ENCODE measurements at places on chromosomes 11 and 22.

DNA sequence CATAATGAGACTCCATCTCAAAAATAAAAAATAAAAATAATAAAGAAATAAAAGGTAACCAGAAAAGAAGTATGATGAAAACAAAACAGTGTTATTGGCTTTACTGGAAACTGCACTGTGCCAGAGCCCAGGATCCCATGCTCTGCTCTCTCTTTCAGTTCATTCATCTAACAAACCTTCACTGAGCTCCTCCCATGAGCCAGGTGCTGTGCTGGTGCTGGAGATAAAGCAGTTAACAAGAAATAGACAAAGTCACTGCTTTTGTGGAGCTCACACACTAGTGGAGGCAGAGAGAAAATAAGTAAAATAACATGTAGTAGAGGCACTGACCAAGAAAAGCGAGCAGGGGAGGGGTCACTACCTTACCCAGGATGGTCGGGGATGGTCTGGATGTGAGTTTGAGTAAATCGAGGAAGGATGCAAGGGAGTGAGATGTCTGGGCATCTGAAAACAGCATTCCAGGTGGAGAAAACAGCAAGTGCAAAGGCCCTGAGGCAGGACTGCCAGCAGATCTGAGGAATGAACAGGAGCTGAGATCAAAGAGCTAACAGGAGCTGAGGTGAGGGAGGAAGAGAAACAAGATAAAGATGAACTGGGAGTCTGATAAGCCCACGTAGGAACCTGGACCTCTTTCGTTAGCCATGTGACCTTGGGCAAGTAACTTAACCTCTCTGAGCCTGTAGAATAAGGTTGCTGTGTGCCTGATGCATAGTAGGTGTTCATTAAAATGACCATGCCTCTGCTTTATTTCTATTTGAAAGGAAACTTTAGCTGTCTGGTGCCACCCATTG is 31.3 kb upstream of the CD82 start:
- DNase-seq: no peak

DNA sequence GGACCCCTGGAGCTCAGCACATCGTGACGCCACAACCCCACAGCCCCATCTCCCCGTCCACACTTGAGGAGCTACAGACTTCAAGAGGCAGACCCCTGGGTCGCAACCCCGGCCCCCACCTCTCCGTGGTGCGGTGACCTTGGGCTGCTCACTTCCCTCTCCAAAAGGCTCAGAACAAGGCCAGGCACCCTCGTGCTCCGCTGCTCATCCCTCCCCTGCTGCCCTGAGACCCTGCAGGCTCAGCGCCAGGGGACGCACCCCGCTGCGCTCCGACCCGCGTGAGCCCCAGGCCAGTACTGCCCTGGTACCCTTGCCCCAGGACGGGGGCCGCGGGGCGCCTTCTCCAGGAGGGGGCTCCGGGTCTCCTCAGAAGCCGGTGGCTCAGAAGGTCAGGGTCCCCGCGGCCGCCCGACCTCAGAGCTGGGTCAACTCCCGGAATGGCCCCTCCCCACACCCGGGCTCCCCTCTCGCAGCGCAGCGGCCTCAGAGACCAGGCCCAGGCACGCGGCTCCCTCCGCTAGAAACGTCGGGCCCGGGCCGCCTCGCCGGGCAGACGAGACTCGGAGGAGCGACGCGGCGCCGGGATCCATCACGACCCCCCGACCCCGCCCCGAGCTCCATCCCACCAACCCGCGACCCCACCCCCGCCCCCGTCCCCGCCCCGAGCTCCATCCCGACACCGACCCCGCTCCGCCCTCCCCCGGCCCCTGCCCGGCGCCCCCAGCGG is 563 bp downstream of the GATD1 start:
- no peak for DNase-seq

DNA sequence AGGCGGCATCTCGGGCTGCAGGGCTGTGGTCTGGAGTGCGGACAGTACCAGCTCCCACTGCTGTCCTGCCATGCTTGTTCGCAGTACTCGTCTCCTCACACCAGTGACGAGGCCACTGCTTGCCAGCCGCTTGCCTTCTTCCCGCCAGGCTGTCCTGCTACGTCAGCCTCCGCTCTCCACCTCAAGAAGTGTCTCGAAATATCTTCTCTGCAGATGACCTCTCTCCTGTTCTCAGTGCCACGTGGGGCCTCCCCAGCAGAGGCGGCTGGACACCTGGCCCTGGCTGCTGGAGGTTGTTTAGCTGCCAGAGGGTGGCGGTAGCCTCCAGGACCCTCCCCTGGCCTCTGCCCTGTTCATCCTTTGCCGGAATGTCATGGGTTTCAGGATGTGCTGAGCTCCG is 3.1 kb upstream of the CCDC188 start:
- DNase-seq: no peak

- DNase-seq: no peak
Measured at GRCh38 chr11:117825538-117826189, 1.1 kb upstream of the FXYD2 start.

- DNase-seq: no peak
Measured at GRCh38 chr11:75700940-75701339, 16.7 kb upstream of the MOGAT2 start.

GRCh38 chr11:86575927-86576326 is 96.5 kb downstream of the ME3 start:
- DNase-seq: no peak

GRCh38 chr11:63243533-63243932 is at the start of gene SLC22A25:
Gene SLC22A25 (minus strand): TSS chr11:63243599. CDS start chr11:63229652, 13,947 bp downstream.
- DNase-seq: no peak

DNA sequence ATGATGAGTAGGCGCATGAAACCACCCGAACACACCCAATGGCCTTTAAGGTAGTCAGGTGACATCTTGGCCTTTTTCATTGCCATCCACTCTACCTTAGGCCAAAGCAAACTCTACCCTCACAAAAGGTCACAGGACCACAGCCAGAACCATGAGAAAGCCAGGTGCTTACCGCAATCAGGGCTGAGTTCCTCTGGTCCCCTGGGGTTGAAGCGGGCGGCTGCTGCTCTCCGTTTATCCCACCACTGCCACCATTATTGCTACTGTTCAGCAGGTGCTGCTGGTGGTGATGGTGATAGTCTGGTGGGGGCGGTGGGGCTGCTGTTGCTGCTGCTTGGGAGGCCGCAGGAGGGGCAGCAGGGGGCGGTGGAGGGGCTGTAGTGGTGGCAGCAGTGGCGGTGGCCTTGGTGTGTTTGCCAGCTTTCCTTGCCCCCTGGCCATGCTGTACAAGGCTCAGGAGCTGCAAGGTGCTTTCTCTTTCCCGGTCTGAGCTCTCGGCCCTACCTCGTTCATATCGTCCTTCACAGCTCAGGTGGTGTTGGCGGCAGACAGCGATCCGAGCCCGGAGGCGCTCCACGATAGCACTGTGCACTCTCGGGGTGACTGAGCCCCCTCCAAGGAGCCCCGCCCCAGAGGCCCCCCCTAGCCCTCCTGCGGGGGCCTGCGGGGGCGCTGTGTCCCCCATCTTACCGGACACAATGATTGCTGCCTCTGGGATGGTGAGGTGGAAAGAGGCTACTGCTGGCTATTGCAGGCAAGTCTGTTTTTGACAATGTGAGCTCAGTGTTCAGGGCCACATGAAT is 1.6 kb downstream of the MAML2 start:
- DNase-seq: peak; percentile 40

DNA sequence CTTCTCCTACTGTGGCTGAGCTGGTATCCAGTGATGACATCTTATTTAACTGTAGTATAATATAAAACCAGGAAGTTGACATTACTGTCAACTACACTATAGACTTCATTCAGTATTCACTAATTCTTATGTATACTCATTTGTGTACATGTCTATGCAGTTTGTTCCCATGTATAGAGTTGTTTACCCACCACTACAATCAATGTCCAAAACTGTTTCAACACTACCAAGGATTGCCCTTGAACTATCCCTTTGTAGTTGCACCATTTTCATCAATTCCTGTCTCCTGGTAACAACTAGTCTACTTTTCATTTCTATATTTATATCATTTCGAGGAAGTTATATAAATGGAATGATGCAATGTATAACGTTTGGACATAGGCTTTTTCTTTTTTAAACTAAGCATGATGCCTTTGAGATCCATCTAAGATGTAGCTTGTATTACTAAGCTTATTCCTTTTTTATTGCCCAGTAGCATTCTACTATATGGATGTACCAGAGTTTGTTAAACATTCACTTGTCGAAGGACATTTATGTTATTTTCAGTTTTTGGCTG is 39.2 kb downstream of the TMEM135 start:
- no peak for DNase-seq

- DNase-seq: no peak
Measured at GRCh38 chr22:27108425-27109114, 451.2 kb downstream of the MIAT start.

- no peak for DNase-seq
Measured at GRCh38 chr22:20503816-20504215, 3.6 kb upstream of the MED15 start.

DNA sequence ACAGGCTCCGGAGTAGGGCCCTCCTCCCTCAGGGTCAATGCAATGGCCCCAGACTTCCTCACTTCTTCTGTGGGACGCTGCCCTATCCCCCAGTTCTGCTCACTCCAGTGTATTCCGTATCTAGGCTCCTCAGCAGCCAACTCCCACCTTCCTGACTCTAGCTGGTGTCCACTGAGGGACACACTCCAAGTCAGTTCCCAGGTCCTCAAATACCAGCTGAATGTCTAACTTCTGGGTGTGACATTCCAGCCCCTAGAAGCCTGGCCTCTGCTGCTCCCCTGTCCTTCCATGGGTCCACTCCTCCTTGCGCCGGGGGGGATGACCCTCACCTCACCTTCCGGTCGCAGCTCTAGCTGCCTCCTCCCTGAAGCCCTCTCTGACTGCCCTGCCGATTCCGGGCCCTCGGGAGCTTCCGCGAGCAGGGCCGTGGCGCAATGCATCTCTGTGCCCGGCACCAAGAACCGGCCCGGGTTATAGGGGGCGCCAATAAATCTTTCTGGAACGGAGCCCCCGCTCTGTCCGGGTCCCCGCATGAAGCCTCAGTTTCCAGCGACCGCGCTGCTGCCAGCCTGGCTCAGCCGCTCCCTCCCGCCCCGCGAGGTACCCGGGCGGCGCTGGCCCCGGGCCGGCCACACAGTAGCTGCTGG is 15.4 kb downstream of the BAD start:
- DNase-seq: no peak

GRCh38 chr22:27232077-27232476 is 569.5 kb downstream of the MN1 start:
- DNase-seq: no peak

DNA sequence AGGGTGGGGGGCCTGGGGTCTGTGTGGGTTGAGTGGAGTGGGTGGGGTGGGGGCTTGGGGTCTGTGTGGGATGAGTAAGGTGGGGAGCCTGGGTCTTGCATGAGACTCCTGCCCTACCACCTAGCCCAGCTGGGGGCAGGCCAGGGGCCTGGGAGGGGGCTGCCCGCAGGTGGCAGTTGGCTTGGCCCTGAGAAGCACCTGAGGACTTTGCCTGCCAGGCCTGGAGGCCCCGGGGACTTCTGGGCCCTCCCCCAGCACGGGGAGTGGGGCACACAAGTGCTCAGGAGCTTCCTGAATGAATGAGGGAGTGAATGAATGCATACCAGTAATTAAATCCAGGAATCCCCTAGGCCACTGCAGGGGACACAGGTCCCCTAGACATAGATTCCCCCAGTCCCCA is 6.6 kb downstream of the PHLDA2 start:
- no peak for DNase-seq

GRCh38 chr11:18768978-18769377 is 22.6 kb downstream of the PTPN5 start:
- no peak for DNase-seq

DNA sequence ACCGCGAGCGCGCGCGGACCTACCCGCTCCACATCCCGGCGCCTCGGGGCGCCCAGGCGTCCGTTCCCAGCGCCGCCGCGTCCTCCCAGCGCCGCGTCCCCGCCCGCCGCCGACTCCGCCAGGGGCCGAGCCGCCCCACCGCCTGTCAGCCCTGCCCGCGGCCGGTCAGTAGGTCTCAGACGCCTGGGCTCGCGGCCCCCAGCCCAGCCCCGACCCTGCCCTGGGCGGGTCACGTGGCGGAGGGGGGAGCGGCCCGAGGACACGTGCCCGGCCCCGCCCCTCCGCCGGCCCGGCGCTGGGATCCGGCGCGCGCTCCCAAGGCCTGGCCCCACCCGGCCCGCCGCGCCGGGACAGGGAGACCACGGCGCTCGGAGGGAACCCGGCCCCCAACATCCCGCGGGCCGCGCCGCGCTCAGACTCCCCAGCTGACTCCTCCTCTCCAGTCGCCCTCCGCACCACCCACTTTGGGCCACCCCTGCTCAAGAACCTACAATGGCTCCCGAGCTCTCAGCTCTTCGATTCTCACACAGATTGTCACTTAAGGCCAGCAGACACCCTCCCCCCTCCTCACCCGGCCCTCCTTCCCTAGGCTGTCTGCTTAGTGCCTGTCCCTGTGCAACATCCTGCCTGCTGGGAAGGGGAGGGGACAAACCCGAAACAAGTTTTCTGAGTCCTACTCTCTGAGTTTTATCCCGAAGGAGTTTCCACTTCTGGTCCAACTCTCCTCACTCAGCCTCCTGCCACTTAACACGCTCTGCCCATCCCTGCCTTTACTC is at the start of gene RAB3IL1:
TSS of gene RAB3IL1 (minus strand) at position 233 of the 776 bp plus-strand sequence. CDS start at position 34, 199 bp downstream.
- DNase-seq: no peak

GRCh38 chr22:43273902-43274484 is 69.2 kb downstream of the SCUBE1 start:
- no peak for DNase-seq

GRCh38 chr22:19483481-19484244 is 3.9 kb downstream of the CDC45 start:
- no peak for DNase-seq

DNA sequence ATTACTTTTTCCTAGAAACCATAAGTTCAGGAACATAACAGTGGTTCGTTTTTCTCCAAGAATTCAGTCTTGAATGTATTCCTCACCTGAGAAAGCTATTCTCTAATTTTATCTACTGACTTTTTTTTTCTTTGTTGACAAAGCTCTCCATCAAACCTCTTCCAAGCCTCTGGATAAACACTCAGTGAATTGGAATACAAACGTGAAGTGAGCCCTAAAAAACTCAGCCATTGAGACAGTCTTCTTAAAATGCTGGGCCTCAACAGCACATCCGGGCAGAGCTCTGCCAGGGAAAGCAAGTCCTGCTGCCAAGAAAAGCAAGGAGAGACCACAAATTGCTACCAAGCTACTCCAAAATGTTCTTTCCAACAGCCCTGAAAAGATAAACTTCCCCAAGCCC is 7.7 kb upstream of the SLC1A2 start:
- DNase-seq: no peak

DNA sequence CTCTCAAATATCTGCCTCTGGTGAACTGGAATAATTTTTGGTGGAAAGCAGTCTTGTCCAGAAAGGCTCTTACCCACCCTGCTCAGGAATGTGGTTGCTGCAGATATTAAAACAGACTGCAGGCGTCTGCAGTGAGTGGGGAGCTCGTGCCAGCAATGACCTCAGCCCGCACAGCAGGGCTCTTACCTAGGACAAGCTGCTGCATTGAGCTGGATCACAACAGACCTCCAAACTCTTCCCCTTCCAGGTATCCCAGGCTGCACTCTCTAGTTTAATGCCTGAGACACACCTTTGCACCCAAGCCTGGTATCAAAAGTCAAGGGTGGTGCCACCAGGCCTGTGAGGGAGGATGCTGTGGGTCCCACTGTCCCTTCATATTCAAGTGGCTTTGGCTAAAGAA is 69.7 kb upstream of the CDON start:
- no peak for DNase-seq

All from stimulated activated CD8-positive, alpha-beta memory T cell treated with anti-CD3 and anti-CD28 coated beads, Interleukin-7, amount 100 ng/mL, for 1 hour (primary cell).